Type B pancreatic cell (in vitro differentiated cells): ENCODE measurements at places on chromosomes 12 and 14.

DNA sequence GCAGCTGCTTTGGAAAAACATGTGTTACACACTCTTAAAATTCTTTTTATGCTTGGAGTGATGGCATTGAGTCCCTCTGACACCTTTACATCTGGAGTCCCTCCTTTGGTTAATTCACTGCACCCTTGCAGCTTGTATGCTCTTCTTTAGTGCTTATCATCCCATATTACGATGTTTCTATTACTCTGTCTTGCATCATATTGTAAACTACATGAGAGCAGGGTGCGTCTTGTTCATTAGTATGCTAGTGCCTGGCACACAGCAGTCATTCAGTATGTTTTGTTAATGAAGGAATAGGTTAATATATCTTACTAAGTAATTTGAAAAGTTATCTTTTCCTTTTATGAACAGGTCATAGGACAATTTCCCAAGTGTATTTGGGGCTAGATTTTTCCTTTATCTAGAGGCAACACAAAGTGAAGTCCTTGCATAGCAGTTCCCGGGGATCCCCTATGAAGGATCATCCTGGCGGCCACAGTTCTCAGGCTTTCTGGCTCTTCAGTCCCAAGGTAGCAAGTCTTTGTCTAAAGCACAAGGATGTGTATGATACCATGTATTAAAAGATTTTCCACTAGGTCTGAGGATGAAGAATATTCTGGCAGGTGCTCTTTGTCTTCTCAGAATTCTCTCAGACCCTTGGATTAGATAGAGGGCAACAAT is 363.8 kb downstream of the FUT8 start:
- H3K27ac ChIP-seq: no peak overlapping the region
- H3K36me3 ChIP-seq: no peaks in the 10 kb centered on the region
- peaks cover 22% of the 10 kb centered on the region for H3K27me3 ChIP-seq
- no peaks in the 10 kb centered on the region for H3K4me1 ChIP-seq
- no peak for DNase-seq

DNA sequence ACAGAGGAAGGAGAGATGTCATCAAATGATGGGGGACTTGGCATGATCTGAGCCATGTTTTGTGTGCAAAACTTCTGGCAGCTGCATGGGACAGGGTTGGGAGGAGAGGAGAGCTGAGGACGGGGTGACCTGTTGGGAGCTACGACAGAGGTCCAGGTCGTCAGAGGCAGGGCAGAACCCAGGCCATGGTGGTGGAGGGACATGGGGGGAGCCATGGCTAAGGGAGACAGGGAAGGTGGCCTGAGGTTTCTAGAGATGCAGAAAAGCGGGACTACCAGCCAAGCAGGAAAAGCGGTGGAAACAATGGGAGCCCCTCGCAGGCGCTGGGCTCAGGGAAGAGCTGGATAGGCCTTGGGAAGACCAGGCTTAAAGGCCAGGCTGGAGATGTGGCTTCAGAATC is 88.3 kb downstream of the DICER1 start:
- no peaks in the 10 kb centered on the region for H3K36me3 ChIP-seq
- peaks cover 27% of the 10 kb centered on the region for H3K27me3 ChIP-seq
- no peak overlapping the region for H3K4me3 ChIP-seq
- peak; percentile 48 for DNase-seq
- peaks cover 35% of the 10 kb centered on the region for H3K4me1 ChIP-seq

DNA sequence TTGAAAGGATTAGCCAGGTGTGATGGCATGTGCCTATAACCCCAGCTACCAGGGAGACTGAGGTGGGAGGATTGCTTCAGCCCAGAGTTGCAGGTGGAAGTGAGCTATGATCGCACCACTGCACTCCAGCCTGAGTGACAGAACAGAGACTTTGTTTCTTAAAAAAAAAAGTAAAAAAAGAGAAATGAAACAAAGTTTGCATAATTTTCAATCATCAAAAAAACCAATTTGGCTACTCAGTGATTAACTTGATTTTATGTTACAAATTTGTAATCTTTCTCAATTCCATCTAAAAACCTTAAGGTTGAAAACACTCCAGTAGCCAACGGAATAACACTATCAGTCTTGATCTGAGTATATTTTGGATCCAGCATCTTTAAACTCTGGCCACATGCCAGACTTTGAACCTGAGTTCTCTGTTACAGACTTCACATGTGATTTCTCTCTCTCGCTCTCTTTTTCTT is 12.6 kb upstream of the DENND5B start:
- H3K36me3 ChIP-seq: peaks cover 5% of the 10 kb centered on the region
- no peak overlapping the region for H3K27ac ChIP-seq
- no peak for DNase-seq
- no peak overlapping the region for H3K4me3 ChIP-seq
- H3K4me1 ChIP-seq: no peaks in the 10 kb centered on the region

DNA sequence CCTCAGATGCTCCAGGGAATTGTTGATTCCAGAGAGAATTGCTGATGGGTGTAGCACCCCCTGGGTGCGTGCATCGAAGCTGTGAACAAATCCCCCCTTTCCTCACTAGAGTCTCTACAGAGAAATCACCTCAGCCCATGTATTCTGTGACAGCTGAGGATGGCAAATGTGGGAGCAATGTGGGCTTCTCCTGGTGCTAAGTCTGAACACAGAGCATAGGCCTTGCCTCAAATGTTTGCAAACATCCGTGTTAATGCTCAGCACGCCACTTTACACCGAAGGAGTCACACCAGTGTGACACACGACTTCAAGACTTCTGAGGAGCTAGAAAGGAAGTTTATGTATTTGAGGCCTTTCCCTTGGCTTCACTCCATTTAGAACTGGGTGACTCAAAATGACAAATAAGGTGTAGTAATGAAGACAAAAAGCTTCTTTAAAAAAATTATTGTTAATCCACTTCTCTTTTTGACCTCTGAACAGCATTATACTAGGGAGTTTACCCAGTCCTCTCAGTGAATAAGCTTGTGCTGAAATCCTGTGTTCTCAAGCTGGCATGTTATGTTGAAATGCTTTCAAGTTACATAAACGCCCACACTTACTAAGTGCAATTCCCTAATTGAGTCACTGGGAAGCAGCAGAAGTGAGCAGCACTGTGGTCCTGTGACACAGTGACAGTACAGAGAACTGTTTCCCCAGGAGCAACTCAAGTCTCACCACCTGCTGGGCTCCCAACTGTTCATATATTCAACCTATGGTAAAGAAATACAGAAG is 92.9 kb downstream of the FAR2 start:
- peak overlapping the region; percentile 70 for H3K27ac ChIP-seq
- no peak overlapping the region for H3K4me3 ChIP-seq
- peaks cover 24% of the 10 kb centered on the region for H3K4me1 ChIP-seq
- DNase-seq: no peak

DNA sequence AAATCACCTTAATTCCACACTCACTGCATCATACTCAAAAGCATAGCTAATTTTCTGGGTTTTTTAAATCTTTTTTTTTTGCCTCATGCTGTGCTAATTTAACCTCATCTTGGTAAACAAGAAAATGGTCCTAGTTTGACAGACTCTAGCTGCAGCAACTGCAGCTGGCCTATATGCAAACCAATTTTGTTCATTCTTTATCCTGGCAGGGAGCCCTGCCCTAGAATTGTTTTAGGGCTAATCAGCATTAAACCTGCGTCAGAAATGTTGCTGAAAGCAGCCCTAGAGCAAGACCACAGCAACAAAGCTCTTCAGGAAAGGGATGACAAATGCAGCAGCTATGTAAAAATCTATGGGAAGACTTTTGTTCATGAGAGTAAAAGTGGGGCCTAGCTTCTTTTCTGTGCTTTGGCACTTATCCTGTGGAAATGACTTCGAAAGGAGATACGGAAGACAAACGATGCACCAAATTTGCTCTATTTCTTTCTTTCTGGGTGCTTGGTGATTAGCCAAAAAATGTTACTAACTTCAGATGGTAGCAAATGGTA is 72.2 kb downstream of the DENND5B start:
- no peak overlapping the region for H3K4me3 ChIP-seq
- peaks cover 4% of the 10 kb centered on the region for H3K36me3 ChIP-seq

- no peaks in the 10 kb centered on the region for H3K27me3 ChIP-seq
- H3K4me1 ChIP-seq: peaks cover 17% of the 10 kb centered on the region
- H3K27ac ChIP-seq: peak overlapping the region; percentile 94
Measured at GRCh38 chr14:34872822-34873588, 2.2 kb downstream of the BAZ1A start.

- H3K27ac ChIP-seq: no peak overlapping the region
- H3K36me3 ChIP-seq: peaks cover 55% of the 10 kb centered on the region
- no peak for DNase-seq
- no peaks in the 10 kb centered on the region for H3K27me3 ChIP-seq
- no peaks in the 10 kb centered on the region for H3K4me1 ChIP-seq
- H3K4me3 ChIP-seq: no peak overlapping the region
Measured at GRCh38 chr12:12133785-12134184, 63.0 kb downstream of the BCL2L14 start.
